Ovary (tissue), 10 donors: ENCODE measurements at places on chromosomes 6 and 20.

- no peak overlapping the region for H3K4me3 ChIP-seq
- peaks cover 32% of the 10 kb centered on the region for H3K4me1 ChIP-seq
- H3K27me3 ChIP-seq, result no peaks in the 10 kb centered on the region
- no peaks in the 10 kb centered on the region for H3K36me3 ChIP-seq
Measured at GRCh38 chr20:3900187-3900604, 11.0 kb downstream of the PANK2 start.

GRCh38 chr6:48397887-48398286 is 286.9 kb upstream of the PTCHD4 start:
- no peaks in the 10 kb centered on the region for H3K27me3 ChIP-seq
- no peaks in the 10 kb centered on the region for H3K4me1 ChIP-seq
- no peaks in the 10 kb centered on the region for H3K36me3 ChIP-seq

DNA sequence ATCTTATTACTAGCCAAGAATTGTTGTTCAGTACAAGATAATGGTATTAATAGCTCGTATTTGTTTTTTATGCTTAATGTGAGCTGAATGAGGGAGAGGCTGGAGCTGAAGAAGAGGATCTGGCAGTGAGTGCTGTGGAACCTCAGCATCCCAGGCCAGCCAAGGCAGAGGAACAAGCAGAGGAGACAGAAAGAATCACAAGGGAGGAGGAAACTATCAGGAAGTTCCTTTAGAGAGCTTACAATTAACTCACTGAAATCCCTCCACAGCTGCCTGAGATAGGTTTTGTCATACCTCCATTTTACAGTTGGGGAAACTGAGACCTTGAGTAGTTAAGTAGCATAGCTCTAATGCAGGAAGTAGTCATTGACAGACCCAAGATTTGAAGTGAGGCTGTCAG is 39.9 kb upstream of the TULP4 start:
- H3K36me3 ChIP-seq, result no peaks in the 10 kb centered on the region
- no peaks in the 10 kb centered on the region for H3K27me3 ChIP-seq
- H3K4me3 ChIP-seq, result no peak overlapping the region
- no peak for DNase-seq
- no peak overlapping the region for H3K27ac ChIP-seq

DNA sequence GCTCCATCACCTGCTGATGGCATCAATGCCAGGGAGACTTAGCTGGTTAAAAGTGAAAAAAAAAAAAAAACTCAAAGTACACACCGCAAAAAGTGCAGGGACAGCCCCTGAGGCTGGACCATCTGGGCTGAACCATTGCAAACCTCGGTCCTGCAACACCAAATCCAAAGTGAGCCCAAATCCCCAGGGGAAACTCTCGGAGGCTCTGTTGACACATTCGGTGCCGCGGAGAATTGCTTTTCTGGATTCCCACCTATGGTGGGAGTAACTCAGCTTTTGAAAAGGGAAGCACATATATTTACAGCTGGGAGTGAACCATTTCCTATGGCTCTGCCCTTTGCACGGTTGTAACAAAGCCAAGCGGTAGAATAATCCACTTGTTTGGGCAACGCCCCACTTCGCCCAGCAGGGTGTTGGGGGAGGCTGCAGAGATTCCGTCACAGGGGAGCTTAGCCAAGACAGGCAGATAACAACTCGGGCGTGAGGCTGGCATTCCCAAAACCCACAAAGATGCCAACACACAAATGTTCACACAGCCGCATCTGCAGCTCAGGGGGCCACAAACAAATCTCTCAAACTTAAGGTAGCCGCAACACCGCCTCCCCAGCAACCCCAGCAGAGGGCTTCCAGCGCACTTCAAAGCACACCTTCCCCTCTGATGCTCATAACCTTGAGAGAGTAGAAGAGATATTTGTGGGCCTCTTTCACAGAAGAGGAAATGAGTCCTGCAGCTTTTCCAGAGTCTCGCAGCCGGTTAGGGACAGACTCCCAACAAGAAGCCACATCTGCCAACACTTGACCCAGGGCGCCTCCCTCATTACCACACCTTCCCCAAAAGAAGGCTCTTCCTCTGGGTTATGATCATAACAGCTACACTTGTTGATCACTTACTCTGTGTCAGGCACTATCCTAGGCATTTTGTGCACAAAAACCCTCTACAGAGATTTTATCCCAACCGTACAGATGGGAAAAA is 11.4 kb downstream of the ZC3H12D start:
- no peaks in the 10 kb centered on the region for H3K27me3 ChIP-seq
- no peak overlapping the region for H3K27ac ChIP-seq
- H3K4me1 ChIP-seq, result peaks cover 1% of the 10 kb centered on the region
- no peak overlapping the region for H3K4me3 ChIP-seq
- DNase-seq, result no peak
